ENCODE measurements at places on chromosomes 3 and 15.

DNA sequence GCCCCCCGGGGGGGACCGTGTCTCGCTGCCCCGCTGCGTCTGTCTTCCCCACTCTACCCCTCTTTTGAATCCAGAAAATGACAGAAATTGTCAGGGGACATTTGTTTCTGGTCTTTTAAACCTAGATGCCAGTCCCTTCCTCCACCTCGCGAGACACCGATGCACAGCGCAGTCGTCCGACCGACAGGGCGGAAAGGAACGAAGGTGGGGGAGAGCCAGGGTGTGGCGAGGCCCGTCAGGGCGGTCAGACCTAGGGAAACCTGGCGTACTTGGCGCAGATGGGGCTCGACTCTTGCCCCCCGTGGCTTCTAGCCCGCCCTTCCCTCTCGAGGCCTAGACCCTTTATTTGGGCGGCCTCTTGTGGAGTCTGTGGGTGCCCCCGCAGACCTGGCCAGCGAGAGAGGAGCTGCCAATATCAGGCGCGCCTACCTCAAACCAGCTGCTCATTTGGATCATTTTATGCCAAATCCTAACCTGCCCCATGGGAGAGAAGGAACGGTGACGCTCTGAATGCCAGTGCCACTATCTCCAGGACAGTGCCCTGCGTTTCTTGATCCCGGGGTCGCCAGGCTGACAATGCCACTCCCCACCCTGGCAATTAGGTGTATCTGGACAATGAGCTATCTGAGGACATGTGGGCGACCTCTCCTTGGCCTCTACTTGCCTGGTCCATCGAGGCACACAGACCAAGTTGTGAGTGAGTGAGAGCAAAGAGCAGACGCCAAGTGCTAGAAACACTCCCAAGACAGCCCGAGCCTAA is 500 bp upstream of the RAB6B start:
- no peak for DNase-seq

GRCh38 chr15:54307926-54308325 is 329.7 kb downstream of the UNC13C start:
- no peak for DNase-seq

DNA sequence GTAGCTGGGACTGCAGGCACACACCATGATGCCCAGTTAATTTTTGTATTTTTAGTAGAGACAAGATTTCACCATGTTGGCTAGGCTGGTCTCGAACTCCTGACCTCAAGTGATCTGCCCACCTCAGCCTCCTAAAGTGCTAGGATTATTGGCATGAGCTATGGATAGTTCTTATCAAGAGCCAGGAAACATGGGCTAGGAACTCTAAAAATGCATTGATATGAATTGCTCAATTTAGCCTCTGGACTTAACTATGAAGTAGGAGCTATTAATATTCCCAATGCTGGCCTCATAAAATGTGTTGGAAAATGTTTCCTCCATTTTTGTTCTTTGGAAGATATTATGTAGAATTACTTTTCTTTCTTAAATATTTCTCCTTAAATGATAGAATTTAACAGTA is 82.8 kb upstream of the PEX5L start:
- DNase-seq: no peak

- no peak for DNase-seq
Observed at GRCh38 chr3:187130346-187131066, 8.8 kb downstream of the RPL39L start.

- DNase-seq: no peak
Observed at GRCh38 chr3:170222647-170223541, 670 bp downstream of the PRKCI start.

DNA sequence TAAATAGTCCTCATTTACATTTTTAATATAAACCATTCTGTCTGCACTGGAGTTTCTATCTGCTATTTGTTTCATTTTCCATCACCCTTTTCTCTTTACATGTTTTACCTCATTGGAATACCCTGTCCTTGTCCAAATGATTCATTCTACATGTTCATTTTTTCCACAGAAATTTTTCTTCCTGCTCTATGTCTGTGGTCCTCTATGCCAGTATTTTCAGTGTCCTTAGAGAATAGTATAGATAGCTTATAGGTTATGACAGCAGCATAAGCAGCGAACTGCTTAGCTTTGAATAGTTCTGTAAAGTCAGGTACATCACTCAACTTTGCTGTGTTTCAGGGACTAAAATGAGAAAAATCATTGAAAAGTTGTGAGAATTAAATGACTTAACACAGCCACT is 742.3 kb upstream of the CBLB start:
- DNase-seq: no peak

DNA sequence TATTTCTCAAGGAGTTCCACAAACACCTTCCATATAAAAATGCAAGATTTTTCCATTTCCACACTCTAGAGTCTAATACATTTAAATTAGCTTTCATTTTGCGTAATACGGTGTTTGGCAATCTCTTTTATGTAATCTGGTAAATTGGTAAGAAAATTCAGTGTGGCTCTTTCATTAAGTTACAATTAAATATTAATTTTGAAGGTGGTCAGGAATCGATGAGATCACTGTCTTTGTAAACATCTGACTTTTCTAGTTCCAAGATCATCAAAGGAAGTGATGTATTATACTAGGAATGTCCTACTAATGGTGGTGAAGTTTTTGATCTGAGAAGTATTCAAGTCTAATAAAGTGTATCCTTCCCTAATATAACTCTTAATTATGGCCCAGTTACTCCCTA is 1.1 kb upstream of the UTS2B start:
- no peak for DNase-seq

DNA sequence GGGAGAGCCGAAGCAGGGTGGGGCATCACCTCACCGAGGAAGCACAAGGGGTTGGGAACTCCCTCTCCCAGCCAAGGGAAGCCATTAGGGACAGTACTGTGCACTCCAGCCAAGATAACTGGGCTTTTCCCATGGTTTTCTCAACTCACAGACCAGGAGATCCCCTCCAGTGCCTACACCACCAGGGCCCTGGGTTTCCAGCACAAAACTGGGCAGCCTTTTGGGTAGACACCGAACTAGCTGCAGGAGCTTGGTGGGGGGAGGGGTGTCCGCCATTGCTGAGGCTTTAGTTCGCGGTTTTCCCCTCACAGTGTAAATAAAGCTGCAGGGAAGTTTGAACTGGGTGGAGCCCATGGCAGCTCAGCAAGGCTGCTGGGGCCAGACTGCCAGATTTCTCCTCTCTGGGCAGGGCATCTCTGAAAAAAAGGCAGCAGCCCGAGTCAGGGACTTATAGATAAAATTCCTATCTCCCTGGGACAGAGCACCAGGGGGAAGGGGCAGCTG is 129.6 kb upstream of the LMCD1 start:
- no peak for DNase-seq

DNA sequence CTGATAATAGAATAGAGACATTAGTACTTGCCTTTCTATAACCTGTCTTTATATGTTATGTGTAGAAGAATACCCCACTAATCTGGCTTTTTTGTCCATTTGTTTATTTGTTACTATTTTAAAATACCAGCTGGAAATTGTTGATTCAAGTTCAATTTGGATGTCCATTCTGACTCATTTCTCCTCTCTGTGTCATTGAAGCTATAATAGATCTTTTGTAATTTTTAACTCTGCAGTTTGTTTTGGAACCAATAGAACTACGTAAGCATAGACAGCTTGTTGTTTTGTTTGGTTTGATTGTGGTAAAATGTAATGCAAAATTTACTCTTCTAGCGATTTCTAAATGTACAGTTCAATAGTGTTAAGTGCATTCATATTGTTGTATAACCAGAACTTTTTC is 390.4 kb downstream of the ZIC1 start:
- no peak for DNase-seq

DNA sequence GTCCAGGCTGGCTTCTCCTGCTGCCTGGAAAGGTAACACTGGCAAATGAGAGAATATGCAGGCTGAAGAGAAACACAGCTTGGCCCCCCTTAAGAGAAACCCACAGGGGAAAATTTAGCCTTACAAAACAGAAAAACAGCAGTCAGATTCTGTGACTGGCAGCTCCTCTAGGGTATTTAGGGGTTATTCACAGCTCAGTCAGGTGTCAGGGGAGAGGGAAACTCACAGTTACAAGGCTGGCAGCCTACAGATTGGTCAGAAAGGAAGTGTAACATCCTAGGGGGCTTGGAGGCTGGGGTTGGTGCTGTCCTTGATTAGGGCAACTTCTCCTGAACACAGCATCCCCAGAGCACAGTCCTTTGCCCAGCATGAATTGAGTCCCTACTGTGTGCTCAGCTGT is 81.4 kb downstream of the SEMA5B start:
- no peak for DNase-seq

GRCh38 chr3:178504128-178504527 is 32.1 kb upstream of the KCNMB2 start:
- no peak for DNase-seq

- no peak for DNase-seq
Observed at GRCh38 chr3:61530355-61530754, 31.0 kb upstream of the PTPRG start.

DNA sequence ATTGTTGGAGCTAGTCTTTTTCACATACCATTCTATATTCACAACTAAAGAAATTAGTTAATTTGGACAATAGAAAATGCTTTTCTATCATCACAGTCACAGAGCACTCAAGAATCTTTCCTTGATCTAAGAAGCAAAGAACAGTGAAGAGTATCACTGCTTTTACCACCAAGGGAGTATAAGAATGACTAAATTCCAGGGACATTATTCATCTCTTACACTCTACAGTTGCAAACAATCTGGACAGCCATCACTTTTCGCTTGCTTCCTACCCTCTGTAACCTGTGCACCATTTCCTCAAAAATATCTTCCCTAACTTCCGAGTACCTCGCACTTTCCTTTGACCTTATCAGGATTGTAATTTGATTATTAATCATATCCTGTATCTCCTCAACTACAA is 359.5 kb upstream of the TMCO5A start:
- DNase-seq: no peak

- no peak for DNase-seq
Observed at GRCh38 chr15:46461416-46461815, 826.6 kb downstream of the SQOR start.

- DNase-seq: no peak
Observed at GRCh38 chr3:175743733-175744400, 884.7 kb downstream of the NAALADL2 start.

DNA sequence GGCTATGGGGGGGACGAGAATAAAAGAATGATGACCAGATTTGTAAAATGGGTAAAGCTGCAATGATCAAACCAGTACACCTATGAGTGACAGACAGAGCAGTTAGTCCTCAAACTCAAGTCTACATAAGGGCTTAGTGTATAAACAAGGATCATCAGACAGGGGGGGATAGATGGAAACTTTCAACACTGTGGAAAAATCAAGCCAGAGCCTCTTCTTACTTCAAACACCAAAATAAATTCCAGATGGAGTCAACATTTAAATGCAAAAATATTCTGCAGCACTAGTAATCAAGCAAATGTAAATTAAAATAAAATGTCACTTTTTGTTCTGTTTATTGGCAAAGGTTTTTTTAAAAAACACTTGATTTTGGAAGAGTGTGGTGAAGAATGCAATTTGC is 205.9 kb upstream of the RGMA start:
- no peak for DNase-seq

- DNase-seq: no peak
Observed at GRCh38 chr3:184648636-184649035, 63.2 kb downstream of the MAGEF1 start.

DNA sequence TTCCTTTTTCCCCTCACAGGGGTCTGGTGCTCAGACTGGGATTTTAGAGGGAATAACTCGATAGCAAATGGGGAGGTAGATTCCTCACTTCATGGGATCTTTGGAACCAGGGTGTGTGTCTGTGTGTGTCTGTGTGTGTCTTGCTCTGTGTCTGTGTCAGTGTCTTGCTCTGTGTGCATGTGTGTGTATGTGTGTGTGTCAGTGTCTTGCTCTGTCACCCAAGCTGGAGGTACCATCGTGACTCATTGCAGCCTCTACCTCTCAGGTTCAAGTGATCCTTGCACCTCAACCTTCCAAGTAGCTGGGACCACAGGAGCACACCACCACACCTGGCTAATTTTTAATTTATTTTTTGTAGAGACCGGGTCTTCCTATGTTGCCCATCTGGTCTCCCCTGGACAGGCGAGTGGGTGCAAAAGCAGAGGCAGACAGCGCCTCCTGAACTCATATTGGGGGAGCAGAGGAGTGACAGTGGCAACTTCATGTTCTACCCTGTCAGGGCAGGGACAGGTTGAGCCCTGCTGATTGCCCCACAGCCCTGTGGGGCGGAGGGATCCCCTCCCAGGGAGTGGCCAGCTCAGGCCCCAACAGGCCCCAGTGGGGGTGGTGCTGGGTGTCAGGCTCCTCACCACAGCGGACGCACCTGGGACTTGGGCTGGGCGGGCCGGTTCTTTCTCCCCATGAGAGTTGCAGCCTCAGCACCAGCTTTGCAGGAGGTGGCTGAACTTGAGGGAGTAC is 10.4 kb upstream of the SEMA4B start:
- no peak for DNase-seq

DNA sequence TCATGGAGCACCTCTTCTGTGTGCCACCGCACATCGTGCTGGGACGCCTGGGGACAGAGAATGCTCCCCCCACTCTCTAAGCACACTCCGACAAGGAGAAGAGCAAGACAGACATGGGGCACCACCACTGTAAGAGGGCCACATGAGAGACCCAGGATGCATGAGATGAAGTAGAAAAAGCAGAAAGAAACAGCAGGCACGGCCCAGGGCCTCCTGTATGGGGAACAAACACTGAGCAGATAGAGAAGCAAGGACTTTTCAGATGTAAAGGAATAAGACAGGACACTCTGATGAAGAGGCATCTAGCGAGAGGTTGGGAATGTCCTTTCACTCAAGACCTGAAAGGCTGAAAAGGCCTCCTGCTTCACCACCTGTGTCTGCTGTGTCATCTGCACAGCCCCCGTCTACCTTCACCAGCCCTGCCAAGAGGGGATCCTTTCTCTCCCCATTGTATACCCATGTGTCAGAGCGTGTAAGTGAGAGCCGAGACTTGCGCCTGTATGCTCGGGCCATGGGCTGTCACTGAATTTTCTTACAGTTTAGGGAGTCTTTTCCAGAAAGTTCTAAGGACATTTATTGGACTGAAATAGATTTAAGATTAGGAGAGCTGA is 125.6 kb downstream of the LRRK1 start:
- no peak for DNase-seq

- no peak for DNase-seq
Observed at GRCh38 chr3:131200636-131201199, 174.0 kb downstream of the NEK11 start.

GRCh38 chr15:39892418-39892817 is 27.6 kb downstream of the GPR176 start:
- no peak for DNase-seq

GRCh38 chr3:179450901-179451264 is 387 bp downstream of the GNB4 start:
- peak; percentile 7 for DNase-seq

DNA sequence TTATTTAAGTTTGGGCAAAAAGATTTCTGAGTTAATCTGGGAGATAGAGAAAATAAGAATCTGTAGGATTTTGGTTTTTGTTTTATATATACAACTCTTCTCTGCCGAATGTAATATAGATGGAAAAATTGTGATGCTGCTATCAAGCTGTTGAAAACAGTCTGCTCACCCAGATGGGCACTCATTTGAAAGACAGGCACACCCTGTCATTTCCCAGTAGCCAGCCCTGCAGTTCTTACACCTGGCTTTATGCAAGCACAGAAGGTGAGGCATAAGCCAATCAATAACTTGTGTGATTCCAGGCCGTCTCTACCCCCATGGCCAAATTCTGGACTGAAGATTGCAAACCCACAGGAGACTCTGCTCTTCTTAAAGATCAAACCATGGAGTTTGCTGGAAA is 27.1 kb upstream of the PTX3 start:
- no peak for DNase-seq
